Activated T-helper 2 cell treated with anti-CD3 and anti-CD28 coated beads, Interferon-gamma antibody, Interleukin-2, Interleukin-4, amounts not matched to agents 10 μg/mL and 5 μg/mL and 100 μg/mL, durations not matched to agents 14 hours and 24 hours and 36 hours (primary cell): ENCODE measurements at places on chromosomes 7 and 10. TPM values are rescaled to one million over a fixed set of nuclear protein-coding genes. Genes with fewer than 3 reads are reported as not detected.

Gene DLX5
- total RNA-seq: not detected in 2 replicates

Gene PNLIPRP2
- not detected in 2 replicates for total RNA-seq

Gene PSD
- total RNA-seq: 10.6 and 13.4 TPM in 2 replicates

Gene AS3MT
- 0.18 and 0.50 TPM in 2 replicates for total RNA-seq

Gene PNLIPRP3
- total RNA-seq: not detected in 2 replicates

Gene ARHGAP19
- 25.3 and 29.9 TPM in 2 replicates for total RNA-seq

Gene CFAP46
- not detected in 2 replicates for total RNA-seq
